Esophagus mucosa (tissue), 1 donor: ENCODE measurements at places on chromosomes 13 and 19.

- no peak for ATAC-seq
Measured at GRCh38 chr13:111421216-111421615, 100.8 kb downstream of the TEX29 start.

GRCh38 chr19:13094771-13095392 lies 7.8 kb downstream of the LYL1 start:
- no peak for ATAC-seq

- ATAC-seq, result no peak
Measured at GRCh38 chr13:111385183-111385857, 64.9 kb downstream of the TEX29 start.

DNA sequence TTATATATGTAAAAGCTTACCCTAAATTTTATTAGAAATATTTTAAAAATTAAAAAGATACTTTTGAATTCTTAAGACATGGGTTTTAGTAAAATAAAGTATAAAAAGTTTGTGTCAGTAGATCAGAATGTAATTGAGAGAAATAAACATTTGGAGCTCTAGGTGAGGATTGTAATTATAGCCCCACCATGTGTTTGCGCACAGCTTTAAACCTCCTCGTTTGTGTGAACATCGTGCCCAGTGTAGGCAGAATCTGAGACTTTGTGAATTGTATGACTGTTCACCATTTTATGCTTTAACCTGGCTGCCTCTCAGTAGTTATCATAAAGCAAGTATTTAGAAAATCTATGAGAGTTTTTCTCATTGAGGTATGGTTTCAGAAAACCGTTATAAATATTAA lies 29.1 kb downstream of the CUL4A start:
- no peak for ATAC-seq

GRCh38 chr19:32924200-32924599 lies 47.6 kb downstream of the CEP89 start:
- no peak for ATAC-seq

GRCh38 chr13:77545626-77546412 lies 10.3 kb downstream of the SCEL start:
- ATAC-seq, result peak; percentile 24

GRCh38 chr13:110593430-110594130 lies 21.8 kb upstream of the NAXD start:
- ATAC-seq, result peak; percentile 71

- no peak for ATAC-seq
Measured at GRCh38 chr13:45943120-45943519, 91.6 kb upstream of the SIAH3 start.

DNA sequence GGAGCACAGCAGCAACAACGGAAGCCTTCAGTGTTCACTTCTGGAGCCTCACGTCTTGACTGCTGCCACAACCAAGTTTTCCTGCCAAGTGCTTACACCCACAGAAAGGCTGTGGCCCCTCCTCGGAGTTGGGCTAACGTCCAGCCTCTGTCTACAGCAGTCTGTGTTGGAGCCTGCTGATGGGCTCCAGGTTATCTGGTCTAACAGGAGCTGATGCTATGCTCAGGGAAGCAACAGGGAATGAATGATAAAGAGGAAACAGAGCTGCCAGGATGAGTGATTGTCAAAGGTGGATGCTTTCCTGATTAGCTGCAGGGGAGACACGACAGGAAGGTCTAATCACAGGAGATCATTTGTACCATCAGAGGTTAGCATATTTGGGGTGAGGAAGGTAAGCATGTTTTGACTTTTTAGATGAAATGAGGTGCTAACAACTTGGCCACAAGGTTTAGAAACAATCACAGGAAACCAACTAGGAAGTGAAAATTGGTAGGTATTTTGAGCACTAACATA lies 53.8 kb upstream of the RCBTB2 start:
- peak; percentile 55 for ATAC-seq

DNA sequence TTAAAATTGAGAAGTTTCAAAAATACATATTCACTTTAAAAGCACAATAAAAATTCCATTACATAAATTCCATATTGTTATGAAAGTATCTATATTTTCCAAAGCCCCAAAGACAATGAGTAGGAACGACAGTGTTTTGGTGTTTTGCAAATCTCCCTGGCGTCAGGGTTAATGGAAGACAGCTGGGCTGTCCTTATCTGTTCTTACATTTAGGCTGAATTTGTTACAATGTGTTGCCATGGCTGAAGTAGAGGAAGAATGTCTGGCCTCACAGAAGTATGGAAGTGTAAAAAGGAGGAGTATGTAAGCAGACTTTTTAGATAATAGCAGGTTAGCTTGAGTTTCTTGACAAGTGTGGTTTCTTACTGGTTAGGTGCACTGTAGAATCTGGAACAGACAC lies 124.4 kb upstream of the SPATA13 start:
- no peak for ATAC-seq

GRCh38 chr13:37194428-37194861 lies 89.0 kb upstream of the CSNK1A1L start:
- ATAC-seq, result no peak

DNA sequence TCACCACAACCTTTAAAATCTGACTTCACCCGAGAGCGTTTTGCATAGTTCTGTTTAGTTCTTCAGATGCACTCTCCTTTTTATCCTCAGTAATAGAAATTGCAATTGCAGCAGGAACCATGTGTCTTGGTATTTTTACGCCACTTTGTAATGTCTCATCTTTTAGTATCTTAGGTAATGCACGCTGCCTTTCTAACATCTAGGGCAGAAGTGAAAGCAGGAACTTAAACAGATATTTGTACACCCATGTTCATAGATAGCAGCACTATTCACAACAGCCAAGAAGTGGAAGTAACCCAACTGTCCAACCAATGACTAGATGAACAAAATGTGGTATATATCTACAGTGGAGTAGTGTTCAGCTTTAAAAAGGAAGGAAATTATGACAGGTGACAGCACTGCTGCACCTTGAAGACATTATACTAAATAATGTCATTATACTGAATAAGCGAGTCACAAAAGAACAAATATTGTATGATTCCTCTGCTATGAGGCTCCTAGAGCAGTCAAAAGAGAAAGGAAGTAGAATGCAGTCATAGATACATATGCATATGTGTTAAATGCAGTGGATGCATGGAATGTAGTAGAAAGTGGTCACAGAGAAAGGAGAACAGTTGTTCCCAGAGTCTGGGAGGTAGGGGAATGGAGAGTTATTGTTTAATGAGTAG lies 105.9 kb upstream of the GJB6 start:
- no peak for ATAC-seq

DNA sequence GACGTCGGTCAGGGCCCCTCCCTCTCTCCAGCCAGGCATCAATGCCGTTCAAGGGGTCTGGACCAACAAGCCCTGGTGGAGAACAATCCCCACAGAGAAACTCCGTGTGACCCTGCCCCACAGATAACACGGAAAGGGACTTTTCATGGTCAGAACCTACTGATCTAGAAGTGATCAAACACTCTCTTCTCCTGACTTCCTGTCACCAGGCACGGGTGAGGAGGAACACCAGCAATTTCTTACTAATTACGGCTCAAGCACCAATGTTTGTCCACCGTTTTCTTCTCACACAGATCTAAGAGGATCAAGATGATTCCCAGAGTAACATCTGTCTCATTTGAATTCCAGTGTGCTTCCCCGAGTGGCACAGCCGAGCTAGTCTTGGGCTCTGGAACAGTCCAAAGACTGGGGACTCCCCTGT lies 11.8 kb downstream of the RASA3 start:
- ATAC-seq, result no peak

- ATAC-seq, result peak; percentile 74
Measured at GRCh38 chr19:38277549-38277948, 13.2 kb downstream of the SPINT2 start.
